Stimulated activated CD4-positive, alpha-beta T cell treated with anti-CD3 and anti-CD28 coated beads, Interleukin-2, amount 100 ng/mL, for 4 hours (primary cell): ENCODE measurements at places on chromosomes 5 and 9.

DNA sequence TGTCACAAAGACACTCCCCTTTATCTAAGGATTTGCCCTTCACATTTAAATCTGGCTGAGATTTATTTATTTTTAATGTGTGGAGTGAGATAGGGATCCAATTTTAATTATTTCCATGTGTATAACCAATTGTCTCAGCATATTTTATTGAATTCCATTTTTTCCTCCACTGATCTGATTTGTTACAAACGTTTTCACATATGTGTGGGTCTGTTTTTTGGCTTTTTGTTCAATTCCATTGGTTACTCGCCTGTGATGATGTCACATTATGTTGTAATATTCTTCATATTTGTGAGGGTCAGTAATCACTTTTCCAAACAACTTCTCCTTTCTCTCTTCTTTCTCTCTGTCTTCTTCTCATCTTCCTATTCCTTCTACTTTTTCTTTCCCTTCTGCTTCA lies 278.3 kb upstream of the RFX3 start:
- DNase-seq = no peak

- no peak for DNase-seq
These were observed 429.3 kb downstream of the GADD45G start for GRCh38 chr9:90034071-90034470.

DNA sequence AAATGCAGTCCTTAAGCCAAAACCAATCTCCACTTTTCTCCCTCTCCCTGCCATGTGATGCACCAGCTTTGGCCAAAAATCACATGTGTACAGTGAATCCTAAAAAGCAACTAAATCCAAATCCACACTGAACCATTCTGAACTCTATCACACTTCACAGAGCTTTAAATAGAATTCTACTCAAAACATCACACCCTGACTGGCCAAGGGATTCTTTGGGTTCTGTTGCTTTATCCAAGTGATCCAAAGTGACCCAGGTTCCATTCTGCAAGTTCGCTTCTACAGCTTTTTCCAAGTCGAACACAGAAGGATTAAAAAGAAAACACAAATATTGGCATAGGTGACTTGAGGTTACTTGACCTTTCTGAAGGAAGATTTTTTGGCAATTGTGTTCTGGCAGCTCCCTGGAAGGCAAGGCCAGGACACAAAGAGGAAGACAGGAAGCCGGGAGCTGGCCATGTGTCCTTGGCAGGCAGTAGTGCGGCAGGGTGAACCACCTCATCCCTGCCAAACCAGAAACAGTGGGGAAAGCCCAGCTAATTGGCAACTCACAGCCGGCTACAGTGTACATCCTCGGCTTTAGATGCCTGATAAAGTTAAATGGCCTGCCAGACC lies 115.0 kb downstream of the NFIB start:
- no peak for DNase-seq

GRCh38 chr9:106981396-106982287 lies 118.7 kb downstream of the ZNF462 start:
- no peak for DNase-seq

DNA sequence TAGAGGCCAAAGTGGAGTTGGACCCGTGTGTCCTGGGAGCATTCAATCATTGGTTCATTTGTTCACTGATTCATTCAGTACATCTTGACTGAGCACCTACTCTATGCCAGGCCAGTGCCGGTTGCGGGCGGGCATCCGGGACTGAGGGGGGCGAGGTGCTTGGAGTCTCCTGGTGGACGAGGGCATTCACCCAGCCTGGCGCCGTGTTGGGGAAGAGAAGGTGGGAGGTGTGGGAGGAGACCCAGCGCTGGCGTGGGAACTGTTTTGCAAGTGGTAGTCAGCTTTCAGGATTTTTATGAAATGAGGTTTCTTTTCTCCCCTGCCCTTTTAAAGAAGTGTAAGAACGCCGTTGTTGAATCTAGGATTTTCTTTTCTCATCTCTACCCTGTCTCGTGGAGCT lies 37.2 kb downstream of the NCS1 start:
- no peak for DNase-seq

- no peak for DNase-seq
These were observed 14.0 kb upstream of the TRIO start for GRCh38 chr5:14129123-14129522.

DNA sequence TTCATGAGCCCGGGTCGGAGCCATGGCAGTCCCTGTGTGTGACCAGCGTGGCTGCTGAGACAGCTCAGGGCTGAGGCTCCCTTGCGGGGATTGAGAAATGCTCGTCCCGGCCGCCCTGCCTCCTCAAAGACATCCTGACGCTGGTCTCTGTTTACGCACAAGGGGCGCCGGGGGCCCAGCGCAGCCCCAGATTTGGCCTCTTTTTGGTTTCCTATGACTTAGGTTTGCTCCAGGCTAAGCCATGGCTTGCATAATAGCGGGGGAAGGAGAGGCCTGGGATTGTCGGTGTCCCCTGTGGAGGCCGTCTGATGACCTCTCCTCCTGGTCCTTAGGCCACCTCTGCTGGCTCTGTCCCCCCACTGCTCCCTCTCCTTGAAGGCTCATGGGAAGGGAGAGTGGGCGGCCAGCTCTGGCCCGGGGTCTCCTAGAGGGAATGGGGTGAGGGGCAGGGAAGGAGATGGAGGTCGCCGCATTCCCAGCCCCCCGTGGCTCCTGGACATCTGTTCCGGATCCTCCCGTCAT lies 3.5 kb downstream of the LAMC3 start:
- DNase-seq = no peak

GRCh38 chr9:106321394-106322180 lies 541.4 kb upstream of the ZNF462 start:
- DNase-seq = no peak

GRCh38 chr9:130897848-130898551 lies 1.4 kb upstream of the QRFP start:
- DNase-seq = no peak

DNA sequence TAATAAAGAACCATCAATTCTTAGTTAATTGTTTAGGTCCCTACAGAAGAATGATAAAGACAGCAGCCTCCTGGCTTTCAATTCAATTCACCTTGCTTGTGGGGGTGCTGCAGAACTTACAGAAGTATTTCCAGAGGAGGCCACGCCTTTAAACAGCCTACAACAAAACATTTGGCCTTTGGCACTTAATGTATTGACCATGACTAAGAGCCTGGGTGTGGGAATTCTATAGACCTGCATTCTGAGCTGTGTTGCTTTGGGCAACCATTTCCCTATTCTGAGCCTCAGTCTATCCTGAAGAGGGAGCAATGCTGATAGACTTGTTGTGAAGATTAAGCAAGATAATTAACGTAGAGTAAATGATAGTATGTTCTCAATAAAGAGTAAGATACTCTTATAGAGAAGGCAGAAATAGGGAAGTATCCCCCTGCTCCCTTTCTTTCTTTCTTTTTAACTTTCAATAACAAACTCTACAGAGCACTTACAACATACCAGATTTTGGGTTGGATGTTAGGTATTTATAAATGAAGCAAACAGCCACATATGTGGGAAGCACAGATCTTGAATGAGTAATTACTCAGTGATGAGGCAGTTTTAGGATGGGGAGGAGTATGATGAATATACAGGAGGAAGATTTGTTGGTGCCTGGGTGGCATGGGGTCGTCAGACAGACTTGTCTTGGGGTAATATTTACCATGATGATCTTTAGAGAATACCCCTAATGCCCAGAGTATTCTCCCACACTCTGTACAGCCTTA lies 28.4 kb downstream of the PAPPA start:
- no peak for DNase-seq

DNA sequence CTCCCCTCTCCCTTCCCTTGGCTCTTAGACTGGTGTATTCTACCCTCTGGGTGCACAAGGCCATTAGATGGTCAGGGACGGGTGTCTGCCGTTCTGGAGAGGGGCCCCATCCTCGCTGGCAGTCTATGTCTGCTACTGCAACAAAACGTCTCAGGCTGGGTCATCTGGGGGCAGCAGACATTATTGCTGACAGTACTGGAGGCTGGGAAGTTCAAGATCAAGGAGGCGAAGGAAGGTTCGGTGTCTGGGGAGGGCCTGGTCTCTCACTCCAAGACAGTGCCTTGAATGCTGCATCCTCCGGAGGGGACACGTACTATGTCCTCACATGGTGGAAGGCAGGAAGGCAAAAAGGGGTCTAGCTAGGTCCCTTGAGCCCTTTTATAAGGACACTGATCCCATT lies 93.4 kb upstream of the COL5A1 start:
- no peak for DNase-seq

- no peak for DNase-seq
These were observed 15.8 kb downstream of the SH3GLB2 start for GRCh38 chr9:129012343-129012742.

GRCh38 chr9:134367791-134368490 lies 41.7 kb downstream of the RXRA start:
- DNase-seq = no peak

DNA sequence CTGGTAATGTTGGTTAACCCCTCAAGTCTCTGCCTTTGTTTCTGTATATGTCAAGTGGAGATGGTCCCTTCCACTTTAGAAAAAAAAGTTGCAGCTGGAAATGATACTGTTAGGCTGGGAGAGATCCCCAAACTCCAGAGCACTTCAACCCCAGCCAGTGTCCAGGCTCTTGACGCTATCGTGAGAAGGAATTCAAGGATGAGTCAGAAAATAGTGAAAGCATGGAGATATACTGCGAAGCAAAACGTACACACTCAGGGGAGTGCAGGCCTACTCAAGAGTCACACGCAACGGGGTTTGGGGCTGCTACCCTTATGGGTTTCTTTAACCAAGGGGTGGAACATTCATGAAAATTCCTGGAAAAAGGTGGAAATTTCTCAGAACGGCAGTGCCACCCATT lies 24.9 kb downstream of the KCNV2 start:
- DNase-seq = no peak

DNA sequence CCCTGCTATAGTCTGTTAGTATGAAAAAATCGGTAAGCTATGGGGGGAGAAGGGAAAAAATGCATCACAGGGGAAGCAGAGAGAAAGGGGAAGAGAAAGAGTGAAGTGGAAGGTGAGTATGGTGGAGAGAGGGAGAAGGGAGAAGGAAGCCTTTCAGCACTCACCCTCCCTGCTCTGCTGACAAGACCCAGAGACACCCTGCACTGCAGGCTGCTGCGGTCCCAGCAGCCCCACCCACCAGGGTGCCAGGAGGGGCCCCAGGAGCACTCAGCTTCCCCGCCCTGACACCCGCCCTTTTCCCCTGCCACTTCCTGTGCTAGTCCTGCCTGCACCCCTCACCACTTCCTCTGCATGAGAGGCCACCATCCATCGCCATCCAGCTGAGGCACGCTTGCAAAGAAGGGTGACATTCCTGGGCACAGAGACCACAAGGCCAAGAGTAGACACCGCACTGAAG lies 12.7 kb downstream of the STK10 start:
- peak; percentile 78 for DNase-seq
